NCI-H446 (cell line): ENCODE measurements at places on chromosomes 2 and 18.

GRCh38 chr18:55510809-55511208, 77.2 kb downstream of the TCF4 start:
- DNase-seq, result no peak

DNA sequence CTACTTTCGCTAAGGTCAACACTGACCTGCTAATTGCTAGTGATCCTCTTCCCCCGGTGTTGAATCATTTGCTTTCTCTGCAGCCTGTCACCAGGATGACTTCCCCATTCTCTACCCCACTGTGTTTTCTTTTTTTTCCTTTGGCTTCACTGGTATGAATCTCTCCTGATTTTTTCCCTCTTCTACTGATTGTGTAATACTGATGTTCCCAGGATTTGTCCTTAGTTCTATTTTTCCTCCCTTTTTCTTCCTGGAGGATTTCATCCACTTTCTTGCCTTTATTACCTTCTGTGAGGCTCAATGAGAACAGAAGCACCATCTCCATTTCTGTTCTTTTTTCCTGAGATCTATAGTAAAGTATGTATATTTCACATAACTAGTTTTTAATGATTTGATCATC, 14.1 kb upstream of the MSH2 start:
- DNase-seq, result no peak

DNA sequence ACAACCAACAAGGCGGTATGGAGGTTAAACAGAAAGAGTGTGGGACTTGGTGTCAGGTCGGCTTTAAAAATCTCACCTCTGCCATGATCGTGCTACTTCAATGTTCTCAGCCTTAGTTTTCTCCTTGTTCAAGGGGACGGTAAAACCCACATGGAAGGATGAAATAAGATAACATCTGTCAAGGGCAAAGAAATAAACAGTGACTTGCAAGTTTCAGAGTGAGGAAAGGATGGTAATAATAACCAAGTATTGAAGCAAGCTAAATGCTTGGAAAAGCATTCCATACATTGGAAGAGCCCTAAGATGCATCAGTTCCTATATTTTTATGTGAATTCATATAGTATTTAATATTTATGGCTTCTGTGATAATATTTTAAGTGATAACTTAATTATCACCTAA, 29.8 kb upstream of the LMAN1 start:
- DNase-seq, result no peak

GRCh38 chr2:166156985-166157490, 29.2 kb upstream of the SCN1A start:
- no peak for DNase-seq

- DNase-seq, result no peak
Observed at GRCh38 chr18:40272630-40273231, 1682.3 kb upstream of the PIK3C3 start.

GRCh38 chr2:236656721-236657120, 87.1 kb downstream of the ACKR3 start:
- DNase-seq, result no peak

GRCh38 chr18:23578067-23578701, 8.1 kb downstream of the NPC1 start:
- no peak for DNase-seq

DNA sequence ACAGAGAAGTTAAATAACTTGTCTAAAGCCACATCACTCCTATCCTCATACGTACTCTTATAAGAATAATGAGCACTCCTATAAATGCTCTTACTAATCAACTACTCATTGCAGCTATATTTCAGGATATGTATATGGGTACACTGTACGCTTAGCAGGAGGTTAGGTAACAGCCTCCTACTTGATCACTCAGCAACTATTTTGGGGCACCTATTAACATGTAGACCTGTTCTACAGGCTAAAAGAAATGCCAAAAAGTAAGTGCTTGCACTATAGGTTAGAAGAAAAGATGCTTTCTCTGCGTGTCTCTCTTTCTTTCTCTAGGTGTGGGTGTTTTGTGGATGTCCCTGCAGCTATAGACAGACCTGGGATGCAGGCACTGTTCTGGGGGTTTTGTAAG, 83.1 kb downstream of the TMEM182 start:
- DNase-seq, result no peak

- no peak for DNase-seq
Observed at GRCh38 chr2:147110962-147111361, 733.9 kb upstream of the ACVR2A start.

GRCh38 chr2:60152226-60152833, 401.1 kb downstream of the BCL11A start:
- DNase-seq, result peak; percentile 30

GRCh38 chr2:5530011-5530696, 162.0 kb upstream of the SOX11 start:
- no peak for DNase-seq

- no peak for DNase-seq
Observed at GRCh38 chr18:49565101-49565500, 3.2 kb downstream of the LIPG start.

DNA sequence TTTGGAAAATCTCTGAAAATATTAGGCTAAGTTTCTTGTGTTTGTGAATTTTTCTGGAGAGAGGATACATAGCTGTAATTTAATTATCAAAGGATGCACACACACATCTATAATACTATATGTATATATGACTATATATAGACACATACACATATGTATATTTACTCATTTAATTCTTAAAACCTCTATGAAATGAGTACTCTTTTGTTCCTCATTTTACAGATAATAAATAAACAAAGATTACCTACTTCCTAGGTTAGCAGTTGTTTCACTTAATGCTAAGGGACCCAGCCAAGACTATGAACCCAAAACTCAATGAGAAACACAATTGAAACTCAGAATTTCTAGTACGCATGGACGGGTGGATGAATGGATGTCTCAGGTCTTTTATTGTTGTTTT, 145.6 kb downstream of the BCL2 start:
- DNase-seq, result no peak

GRCh38 chr2:195477248-195477995, 179.6 kb upstream of the SLC39A10 start:
- DNase-seq, result no peak
